ENCODE measurements at places on chromosomes 12 and 14. TPM values are rescaled to one million over a fixed set of nuclear protein-coding genes. Genes with fewer than 3 reads are reported as not detected.

DNA sequence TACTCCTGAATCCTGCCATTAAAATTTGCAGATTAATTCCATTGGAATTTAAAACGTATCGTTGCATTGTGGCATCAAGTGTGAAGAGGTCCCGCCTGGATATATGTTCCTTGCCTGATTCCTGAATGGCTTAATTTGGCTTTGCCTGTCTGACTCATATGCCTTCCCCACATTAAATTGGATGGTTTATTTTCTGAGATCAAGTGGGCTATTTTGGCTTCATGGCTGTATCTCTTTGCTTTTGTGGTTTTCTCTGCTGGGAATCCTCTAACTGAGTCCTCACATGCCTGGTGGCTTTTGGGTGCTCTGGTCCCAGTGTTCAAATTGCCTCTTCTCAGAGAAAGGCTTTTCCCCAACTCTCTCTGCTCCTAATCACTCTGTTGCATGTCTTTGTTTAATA lies 127.9 kb upstream of the DYRK2 start:
- DNase-seq, result no peak

- no peak for DNase-seq
Observed at GRCh38 chr14:77843195-77843594, 43.3 kb downstream of the ADCK1 start.

GRCh38 chr12:56020423-56021184 lies at the start of gene IKZF4:
Gene IKZF4 (plus strand): TSS chr12:56021043. CDS start chr12:56021494, 451 bp downstream.
- no peak for DNase-seq

DNA sequence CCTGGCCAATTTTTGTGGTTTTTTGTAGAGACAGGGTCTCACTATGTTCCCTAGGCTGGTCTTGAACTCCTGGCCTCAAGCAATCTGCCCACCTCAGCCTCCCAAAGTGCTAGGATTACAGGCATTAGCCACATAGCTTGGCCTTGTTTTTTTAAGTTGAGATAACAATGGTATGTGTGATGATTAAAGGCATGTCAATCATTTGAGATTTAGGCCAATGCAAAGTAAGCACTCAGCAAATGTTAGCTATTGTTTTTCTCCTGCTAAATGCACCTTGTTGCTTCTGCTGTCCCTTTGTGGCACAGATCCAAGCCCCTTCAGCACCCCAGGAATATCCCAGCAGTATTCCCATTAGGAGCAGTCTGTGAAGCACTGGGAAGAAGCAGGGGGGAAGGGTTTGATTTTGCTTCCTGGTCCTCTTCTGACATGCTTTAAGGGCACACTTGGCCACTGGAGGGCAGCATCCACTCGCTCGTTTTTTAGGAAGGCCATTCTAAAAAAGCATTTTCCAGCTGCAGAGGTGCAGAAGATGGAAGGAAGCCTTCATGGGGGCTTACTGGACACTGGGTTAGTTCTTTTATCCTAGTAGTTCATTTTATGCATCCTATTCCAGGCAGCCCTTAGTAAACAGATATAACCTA lies 70.2 kb upstream of the ZFP36L1 start:
- peak; percentile 77 for DNase-seq

MSRB3 gene
- total RNA-seq, result 35.0 TPM

TAS2R9 gene
- not detected for total RNA-seq

Data from breast epithelium (tissue), 4 donors.